NCI-H1417 treated with DMSO at 0.1 percent for 48 hours (cell line): ENCODE measurements at places on chromosomes 13 and 19.

GRCh38 chr19:2271234-2272103, 10.5 kb downstream of the PEAK3 start:
- DNase-seq: no peak

DNA sequence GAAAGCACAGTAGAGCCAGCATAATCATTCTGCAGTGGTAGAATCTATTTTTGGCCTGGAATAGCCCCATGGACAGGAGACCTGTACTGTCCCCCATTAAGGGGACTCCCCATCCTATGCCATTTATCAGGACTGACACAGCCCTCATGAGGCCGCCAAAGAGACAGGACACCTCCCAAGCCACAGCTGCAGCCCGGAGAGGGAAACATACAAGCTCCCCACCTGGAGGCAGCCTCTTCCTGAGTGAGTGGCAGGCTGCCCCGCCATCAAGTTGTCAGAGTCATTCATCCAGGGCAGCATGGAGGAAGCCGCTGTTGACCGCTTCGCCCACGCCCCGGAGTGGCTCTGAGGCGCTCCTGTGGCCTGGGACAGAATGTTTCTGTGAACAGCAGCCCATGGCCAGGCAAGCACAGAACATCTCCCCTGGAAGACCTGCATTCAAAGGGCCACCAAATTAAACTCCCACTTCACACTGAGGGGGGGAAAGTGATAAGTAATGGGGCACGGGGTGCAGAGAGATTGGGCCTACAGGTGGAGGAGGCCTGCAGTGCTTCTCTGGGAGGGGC, 111.3 kb downstream of the ZDHHC20 start:
- no peak for DNase-seq

DNA sequence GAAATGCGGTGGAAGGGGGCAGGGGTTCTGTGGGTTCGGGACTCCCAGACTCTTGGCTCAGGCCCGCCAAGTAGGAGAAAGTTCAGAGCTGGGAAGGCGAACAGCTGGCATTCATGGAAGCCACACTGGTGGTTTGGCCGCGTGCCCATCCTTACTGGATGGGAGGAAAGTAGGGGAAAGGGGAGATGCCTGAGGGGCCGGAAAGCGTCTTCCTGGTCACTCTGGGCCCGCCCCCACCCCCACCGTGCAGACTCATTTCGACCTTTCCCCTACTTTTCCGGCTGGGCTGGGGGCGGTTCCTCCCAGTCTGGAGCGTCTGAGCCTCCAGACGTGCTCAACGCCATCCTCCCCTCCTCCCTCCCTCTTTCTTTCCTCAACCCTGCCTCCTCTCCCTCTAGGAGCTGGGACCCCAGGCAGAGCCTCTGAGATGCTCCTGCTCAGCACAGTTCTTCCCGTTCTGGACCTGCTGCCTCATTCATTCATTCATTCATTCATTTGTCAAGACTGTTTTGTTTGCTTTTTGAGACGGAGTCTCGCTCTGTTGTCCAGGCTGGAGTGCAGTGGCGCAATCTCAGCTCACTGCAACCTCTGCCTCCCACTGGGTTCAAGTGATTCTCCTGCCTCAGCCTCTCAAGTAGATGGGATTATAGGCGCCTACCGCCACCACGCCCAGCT, 3.5 kb downstream of the ANGPTL4 start:
- DNase-seq: no peak

DNA sequence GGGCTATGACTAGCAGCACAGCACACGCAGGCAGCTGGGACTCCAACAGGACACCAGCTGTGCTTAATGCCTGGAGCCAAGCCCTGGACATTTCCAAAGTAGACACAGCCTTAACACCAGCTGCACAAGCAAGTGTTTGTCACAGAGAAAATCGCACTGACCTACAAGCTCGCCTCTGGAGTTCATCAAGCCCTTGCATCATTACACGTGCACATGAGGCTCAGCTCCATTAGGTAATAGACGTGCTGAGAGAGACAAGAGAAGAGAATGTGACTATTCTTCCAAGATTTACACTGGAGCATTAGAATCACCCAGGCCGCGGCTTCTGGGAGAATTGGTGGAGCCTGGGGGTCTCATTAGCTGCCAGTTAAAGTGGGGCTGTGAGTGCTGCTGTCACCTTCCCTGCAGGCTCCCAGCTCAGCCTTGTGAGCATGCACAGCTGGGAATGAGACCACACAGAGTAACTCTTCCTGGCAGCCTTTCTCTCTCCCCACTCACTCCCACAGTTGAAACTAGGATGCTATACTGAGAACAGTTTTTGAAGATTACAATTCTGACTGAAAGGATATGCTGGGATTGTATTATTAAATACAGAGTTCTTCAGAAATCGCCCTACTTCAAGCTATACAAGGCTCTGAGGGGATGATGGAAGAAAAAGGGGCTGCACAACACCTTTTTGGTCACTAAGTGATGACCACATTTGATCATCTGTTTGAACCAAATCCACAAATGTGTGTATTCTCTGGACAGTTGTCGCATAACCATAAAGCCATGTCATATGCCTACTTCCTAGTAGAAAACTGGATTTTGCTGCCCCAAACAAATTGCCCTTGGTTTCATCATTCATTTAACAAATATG, 10.5 kb downstream of the STOML3 start:
- no peak for DNase-seq

- no peak for DNase-seq
Observed at GRCh38 chr19:30556230-30556711, 184.1 kb downstream of the ZNF536 start.
